Breast epithelium (tissue), 4 donors: ENCODE measurements at places on chromosomes 7 and 10. TPM values are rescaled to one million over a fixed set of nuclear protein-coding genes. Genes with fewer than 3 reads are reported as not detected.

Gene MCM10
- total RNA-seq, result 0.15 TPM

Gene MMRN2
- total RNA-seq, result 23.0 TPM

Gene NUTM2E
- total RNA-seq, result 0.73 TPM

Gene ZNF736
- total RNA-seq, result 32.5 TPM

Gene ITGB8
- total RNA-seq, result 1.6 TPM

Gene RAMP3
- total RNA-seq, result 11.7 TPM

Gene STEAP1B
- 1.0 TPM for total RNA-seq

- H3K27ac ChIP-seq, result no peak overlapping the region
- H3K4me3 ChIP-seq, result no peak overlapping the region
- H3K27me3 ChIP-seq, result no peaks in the 10 kb centered on the region
- H3K4me1 ChIP-seq, result no peaks in the 10 kb centered on the region
Observed at GRCh38 chr7:33539659-33540400, 365.5 kb upstream of the BMPER start.

- no peaks in the 10 kb centered on the region for H3K27me3 ChIP-seq
- no peak for DNase-seq
- no peak overlapping the region for H3K4me3 ChIP-seq
- H3K27ac ChIP-seq, result no peak overlapping the region
Observed at GRCh38 chr10:125857185-125857760, 23.8 kb downstream of the DHX32 start.

DNA sequence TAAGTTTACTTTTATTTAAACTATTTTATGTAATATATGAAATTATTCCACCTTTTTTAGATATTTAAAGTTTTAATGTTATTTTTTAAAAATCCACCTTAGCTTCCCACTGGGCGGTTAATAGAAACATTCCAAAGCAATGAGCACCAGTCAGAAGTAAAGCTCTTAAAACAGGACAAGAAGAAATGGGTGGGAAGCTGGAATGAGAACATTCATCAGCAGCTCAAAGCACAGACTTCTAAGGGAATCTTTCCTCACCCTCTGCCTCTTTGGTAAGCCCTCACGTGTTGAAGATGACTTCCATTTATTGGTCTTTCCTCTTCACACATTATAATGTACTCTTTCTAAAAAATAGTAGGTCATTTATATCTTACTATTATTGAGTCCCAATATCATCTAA lies 3.1 kb downstream of the AGMO start:
- H3K36me3 ChIP-seq, result no peaks in the 10 kb centered on the region
- no peak overlapping the region for H3K4me3 ChIP-seq
- H3K4me1 ChIP-seq, result no peaks in the 10 kb centered on the region
- H3K27ac ChIP-seq, result no peak overlapping the region
- no peaks in the 10 kb centered on the region for H3K27me3 ChIP-seq
- no peak for DNase-seq

GRCh38 chr10:63865210-63865609 lies 344.0 kb downstream of the REEP3 start:
- no peaks in the 10 kb centered on the region for H3K36me3 ChIP-seq
- no peaks in the 10 kb centered on the region for H3K4me1 ChIP-seq
- H3K27ac ChIP-seq, result no peak overlapping the region
- no peaks in the 10 kb centered on the region for H3K27me3 ChIP-seq
- no peak for DNase-seq

- peaks cover 8% of the 10 kb centered on the region for H3K4me1 ChIP-seq
- no peak within 1 kb of the TSS for H3K27ac ChIP-seq
- no peak for DNase-seq
- H3K4me3 ChIP-seq, result peak within 1 kb of the TSS; percentile 55
Observed at GRCh38 chr10:120456626-120457430, at the start of gene PLPP4. Gene PLPP4 (plus strand): TSS chr10:120457227. CDS start chr10:120457306, 79 bp downstream.

DNA sequence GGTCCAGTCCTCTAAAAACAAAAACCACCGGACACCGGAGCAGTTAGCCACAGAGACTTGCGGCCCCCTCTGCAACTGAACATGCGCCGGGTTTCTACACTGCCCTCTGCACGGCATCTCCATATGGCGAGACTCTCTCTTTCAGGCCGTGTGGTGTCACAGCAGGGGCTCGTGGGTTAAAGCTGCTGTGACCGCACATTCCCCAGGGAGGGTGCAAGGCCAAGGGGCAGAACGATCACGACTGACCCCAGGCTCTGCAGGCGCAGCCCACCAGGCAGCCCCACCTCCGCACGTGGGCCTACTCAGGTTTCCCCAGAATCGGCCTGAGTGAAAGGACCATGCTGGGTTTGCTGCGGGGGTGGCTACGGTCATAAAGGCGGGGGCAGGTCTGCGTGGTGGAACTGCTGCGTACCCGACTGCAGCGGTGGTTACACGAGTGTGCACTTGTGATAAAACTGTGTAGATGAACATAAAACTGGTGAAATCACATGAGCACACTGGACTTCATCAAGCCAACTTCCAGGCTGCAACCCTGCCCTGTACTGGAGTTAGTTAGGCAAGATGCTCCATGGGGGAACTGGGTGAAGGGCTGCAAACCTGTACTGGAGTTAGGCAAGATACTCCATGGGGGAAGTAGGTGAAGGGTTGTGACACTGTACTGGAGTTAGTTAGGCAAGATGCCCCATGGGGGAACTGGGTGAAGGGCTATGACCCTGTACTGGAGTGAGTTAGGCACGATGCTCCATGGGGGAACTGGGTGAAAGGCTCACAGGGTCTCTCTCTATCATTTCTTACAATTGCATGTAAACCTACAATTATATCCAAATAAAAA lies 81.4 kb upstream of the PPP2R2D start:
- DNase-seq, result no peak
- peaks cover 47% of the 10 kb centered on the region for H3K27me3 ChIP-seq
- H3K4me3 ChIP-seq, result no peak overlapping the region
- H3K27ac ChIP-seq, result no peak overlapping the region
- H3K4me1 ChIP-seq, result no peaks in the 10 kb centered on the region

DNA sequence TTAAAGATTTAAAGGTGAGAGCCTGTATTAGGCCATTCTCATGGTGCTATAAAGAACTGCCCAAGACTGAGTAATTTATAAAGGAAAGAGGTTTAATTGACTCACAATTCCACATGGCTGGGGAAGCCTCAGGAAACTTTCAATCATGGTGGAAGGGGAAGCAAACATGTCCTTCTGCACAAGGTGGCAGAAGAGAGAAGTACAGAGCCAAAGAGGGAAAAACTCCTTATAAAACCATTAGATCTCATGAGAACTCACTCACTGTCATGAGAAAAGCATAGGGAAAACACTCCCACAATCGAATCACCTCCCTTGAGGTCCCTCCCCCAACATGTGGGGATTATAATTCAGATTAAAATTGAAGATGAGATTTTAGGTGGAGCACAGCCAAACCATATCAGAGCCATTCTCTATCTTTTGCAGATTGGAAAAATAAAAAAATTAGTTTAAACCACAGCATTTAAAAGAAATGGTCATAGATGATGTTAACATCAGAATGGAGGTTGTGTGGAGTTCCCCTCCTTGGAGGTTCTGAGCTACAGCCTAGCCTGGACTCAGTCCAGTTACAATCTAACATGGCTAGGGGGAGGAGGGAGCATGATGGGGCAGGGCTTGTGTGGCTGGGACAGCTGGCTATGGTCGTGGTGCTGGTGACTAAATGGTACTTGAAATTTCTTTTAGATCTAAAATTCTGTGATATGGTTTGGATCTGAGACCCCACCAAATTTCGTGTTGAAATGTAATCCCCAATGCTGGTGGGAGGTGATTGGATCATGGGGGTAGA lies 33.1 kb downstream of the GSTO2 start:
- no peaks in the 10 kb centered on the region for H3K27me3 ChIP-seq
- no peaks in the 10 kb centered on the region for H3K36me3 ChIP-seq
- H3K4me1 ChIP-seq, result peaks cover 7% of the 10 kb centered on the region
- no peak overlapping the region for H3K27ac ChIP-seq
- no peak for DNase-seq
- H3K4me3 ChIP-seq, result no peak overlapping the region

GRCh38 chr7:97418312-97418711 lies 300.8 kb downstream of the SDHAF3 start:
- DNase-seq, result no peak
- H3K27me3 ChIP-seq, result no peaks in the 10 kb centered on the region
- no peaks in the 10 kb centered on the region for H3K4me1 ChIP-seq
- H3K27ac ChIP-seq, result no peak overlapping the region

- no peaks in the 10 kb centered on the region for H3K36me3 ChIP-seq
- no peaks in the 10 kb centered on the region for H3K27me3 ChIP-seq
- peak overlapping the region; percentile 49 for H3K27ac ChIP-seq
- DNase-seq, result no peak
- H3K4me3 ChIP-seq, result no peak overlapping the region
- H3K4me1 ChIP-seq, result no peaks in the 10 kb centered on the region
Observed at GRCh38 chr7:137682596-137682995, 164.2 kb downstream of the DGKI start.

- no peak overlapping the region for H3K27ac ChIP-seq
- H3K36me3 ChIP-seq, result peaks cover 25% of the 10 kb centered on the region
- DNase-seq, result no peak
- no peak overlapping the region for H3K4me3 ChIP-seq
Observed at GRCh38 chr7:76062254-76062653, 14.3 kb downstream of the MDH2 start.

- H3K27me3 ChIP-seq, result no peaks in the 10 kb centered on the region
- DNase-seq, result no peak
- no peak overlapping the region for H3K27ac ChIP-seq
- no peaks in the 10 kb centered on the region for H3K36me3 ChIP-seq
- no peaks in the 10 kb centered on the region for H3K4me1 ChIP-seq
- H3K4me3 ChIP-seq, result no peak overlapping the region
Observed at GRCh38 chr7:146053492-146053891, 63.1 kb upstream of the CNTNAP2 start.

DNA sequence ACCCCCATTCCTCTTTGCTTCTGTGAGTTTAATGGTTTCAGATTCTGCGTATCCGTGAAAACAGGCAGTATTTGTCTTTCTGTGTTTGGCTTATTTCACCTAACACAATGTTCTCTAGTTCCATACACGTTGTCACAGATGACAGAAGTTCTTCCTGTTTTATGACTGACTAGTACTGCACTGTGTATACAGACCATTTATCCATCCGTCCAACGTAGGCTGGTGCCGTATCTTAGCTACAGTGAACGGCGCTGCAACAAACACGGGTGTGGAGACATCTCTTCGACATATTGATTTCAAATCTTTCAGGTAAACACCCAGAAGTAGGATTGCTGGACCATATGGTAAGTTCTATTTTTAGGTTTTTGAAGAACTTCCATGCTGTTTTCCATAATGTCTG lies 181.7 kb downstream of the PARD3 start:
- H3K27me3 ChIP-seq, result no peaks in the 10 kb centered on the region
- no peaks in the 10 kb centered on the region for H3K4me1 ChIP-seq
- H3K27ac ChIP-seq, result no peak overlapping the region

DNA sequence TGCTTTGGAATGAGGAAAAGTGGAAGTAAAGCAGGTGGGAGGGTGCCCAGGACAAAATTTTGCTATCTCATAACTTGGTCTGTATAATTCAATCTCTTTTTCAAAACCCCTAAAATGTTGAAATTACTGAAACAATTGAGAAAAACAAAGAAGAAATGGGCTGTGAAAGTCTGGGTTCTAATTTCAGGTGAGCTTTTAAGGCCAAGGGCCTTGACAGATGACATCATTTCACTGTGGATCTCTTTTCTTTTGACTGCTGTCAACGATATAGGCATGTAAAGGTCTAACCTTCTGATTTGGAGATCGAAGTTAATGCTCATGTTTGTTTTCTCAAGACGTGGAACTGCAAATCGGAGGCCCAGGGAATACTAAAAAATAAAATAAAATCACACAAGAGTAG lies 127.8 kb downstream of the ITGA8 start:
- no peak for DNase-seq
- no peaks in the 10 kb centered on the region for H3K27me3 ChIP-seq
- H3K4me3 ChIP-seq, result no peak overlapping the region
- no peak overlapping the region for H3K27ac ChIP-seq

- H3K36me3 ChIP-seq, result no peaks in the 10 kb centered on the region
- peak; percentile 15 for DNase-seq
- no peak overlapping the region for H3K27ac ChIP-seq
- H3K27me3 ChIP-seq, result no peaks in the 10 kb centered on the region
- H3K4me1 ChIP-seq, result no peaks in the 10 kb centered on the region
Observed at GRCh38 chr10:79061441-79062315, 7.1 kb upstream of the ZMIZ1 start.

DNA sequence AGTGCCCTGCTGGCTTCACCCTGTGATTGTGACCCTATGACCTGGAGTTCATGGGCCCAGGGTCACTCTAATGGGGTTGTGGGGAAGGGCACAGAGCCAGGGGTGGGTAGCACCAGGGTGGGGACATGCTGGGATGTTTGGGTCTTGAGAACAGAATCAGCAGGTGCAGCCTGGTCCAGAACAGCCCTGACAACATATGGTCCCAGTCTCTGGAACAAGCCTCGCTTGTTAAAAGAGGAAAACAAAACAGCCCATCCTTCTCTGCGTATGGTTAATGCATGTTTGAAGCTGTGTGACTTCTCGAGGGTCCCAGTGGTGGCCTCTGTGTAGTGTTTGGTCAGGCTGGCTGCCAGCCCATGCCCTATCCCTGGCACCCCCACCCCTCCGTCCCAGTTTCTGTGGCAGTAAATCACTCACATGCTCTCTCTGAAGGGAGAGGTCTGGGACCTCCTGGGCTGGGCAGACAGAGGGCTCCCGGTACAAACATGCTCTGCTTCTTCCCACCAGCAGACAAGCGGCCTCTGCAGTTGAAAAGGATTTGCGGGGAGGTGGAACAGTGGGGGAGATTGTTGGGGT lies 79.4 kb downstream of the FAM241B start:
- H3K4me1 ChIP-seq, result no peaks in the 10 kb centered on the region
- H3K4me3 ChIP-seq, result no peak overlapping the region
- no peak overlapping the region for H3K27ac ChIP-seq
- H3K36me3 ChIP-seq, result no peaks in the 10 kb centered on the region
- DNase-seq, result no peak
- no peaks in the 10 kb centered on the region for H3K27me3 ChIP-seq

DNA sequence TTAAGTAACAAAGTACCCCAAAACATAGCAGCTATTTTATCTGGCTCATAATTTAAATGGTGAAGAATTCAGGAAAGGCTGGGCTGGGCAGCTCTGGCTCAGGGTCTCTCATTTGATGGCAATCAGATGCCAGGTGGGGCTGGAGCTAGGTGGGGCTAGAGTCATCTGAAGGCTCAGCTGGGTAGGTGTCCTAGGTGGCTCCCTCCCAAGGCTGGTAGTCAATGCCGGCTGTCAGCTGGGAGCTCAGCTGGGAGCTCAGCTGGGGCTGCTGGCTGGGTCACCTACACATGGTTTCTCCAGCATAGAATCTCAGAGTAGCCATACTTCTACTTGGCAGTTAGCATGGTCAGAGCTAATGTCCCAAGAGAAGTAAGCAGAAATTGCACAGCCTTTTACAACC lies 34.1 kb downstream of the OSBPL3 start:
- H3K36me3 ChIP-seq, result no peaks in the 10 kb centered on the region
- no peaks in the 10 kb centered on the region for H3K27me3 ChIP-seq
- H3K4me1 ChIP-seq, result no peaks in the 10 kb centered on the region
